ENCODE measurements at places on chromosomes 7 and 10.
A peak's percentile ranks its signal among the peaks of the same experiment; 100 is the strongest.

GRCh38 chr7:6637544-6638229 is 569 bp downstream of the ZNF316 start:
- peak; percentile 30 for DNase-seq

DNA sequence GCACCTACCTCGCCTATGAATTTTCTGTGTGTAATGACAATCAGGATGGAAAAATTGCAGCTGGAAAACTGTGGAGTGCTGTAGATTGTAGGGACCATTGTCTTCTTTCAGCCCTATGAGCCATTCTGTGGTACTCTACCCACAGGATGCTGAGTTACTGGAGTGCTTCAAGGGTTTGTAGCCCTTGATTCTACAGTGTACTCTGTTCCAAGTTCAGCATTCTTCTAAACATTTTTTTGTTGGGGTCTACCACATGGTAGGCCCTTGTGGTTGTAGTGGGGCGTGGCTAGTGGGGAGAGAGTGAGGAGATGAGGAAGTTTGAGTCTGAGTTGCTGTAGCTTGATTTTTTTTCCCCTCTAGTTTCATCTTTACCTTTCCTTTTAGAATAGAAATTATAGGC is 33.5 kb downstream of the REEP3 start:
- DNase-seq: no peak

GRCh38 chr10:77290528-77291155 is 347.0 kb downstream of the KCNMA1 start:
- no peak for DNase-seq

DNA sequence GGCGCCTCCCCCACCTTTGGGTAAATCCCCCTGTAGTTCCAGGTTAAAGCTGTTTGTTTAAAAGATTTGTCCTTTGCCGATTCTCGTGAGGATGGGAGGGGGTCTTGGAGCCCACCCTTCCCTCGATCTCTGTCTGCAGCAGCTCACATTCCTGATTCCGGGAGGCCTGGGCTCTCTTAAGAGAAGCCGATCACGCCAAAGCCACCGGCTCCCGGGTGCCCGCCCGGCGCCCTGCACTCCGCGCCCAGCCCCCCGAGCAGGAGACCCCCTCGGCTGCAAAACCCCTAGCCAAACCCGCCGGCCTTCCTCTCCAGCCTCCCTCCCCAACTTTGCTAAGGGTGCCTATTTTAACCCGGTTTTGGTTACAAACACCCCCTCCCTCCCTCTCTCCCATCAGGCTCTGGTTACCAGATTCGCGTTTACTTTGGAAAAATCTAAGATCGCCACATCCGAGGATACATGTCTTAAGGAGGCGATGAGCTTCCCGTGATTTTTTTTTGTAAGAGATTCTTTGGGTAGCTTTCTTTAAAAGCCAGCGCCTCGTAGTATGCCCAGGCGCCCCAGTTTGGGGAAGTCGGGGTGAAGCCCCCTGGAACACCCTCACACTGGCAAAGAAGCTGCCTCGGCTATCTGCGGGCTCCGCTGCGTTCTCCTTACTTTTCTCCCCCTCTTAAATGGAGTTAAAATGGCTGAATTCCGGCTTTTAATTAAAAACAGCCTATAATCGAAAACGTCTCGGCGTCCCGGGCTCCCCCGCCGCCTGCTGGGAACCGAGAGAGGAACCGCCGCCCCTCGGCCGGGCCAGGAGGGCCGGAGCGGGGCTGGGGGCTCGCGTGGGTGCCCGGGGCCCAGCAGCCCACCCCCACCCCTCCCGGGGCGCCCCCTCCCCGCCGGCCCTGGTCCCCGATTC is 983 bp downstream of the TNRC18 start:
- DNase-seq: peak; percentile 82

DNA sequence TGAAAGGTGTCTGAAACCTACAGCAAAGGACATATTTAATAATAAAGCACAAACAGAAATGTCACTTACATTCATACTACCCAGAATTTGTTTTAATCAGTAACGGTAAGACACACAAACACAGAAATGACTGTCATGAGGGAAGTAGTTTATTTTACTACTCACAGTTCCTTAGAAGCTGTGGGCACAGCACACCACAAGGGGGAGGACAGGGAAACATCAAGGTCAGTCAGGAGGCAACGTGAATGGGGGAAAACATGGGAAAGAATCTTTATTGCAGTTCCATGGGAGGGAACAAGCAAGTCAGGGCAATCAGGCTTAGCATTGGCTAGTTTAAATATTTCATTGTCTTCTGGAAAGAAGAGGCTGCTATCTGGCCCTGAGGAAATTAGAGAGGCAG is 123.8 kb upstream of the PDSS1 start:
- peak; percentile 11 for DNase-seq

GRCh38 chr10:98589691-98590090 is 143.0 kb upstream of the HPS1 start:
- DNase-seq: no peak

- no peak for DNase-seq
Observed at GRCh38 chr10:82981137-82981723, 1106.2 kb downstream of the NRG3 start.

DNA sequence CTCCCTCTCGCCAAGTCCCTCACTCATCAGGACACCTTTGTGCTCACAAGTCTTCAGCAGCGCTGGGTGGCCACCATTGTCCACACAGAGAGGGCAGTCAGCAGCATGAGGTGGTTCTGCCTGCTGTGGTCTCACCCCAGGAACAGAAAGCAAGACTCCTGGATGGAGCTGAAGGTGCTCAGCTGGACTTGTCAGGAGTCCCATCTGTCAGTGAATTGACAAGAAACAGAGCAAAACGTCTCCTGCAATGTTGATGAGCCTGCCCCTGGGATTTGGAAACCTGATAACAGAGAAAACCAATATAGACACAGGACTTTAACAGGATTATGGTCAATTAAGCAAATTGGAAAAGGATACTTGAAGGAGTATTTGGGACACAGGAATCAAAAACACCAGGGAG is 122.2 kb upstream of the PRSS58 start:
- DNase-seq: peak; percentile 7

DNA sequence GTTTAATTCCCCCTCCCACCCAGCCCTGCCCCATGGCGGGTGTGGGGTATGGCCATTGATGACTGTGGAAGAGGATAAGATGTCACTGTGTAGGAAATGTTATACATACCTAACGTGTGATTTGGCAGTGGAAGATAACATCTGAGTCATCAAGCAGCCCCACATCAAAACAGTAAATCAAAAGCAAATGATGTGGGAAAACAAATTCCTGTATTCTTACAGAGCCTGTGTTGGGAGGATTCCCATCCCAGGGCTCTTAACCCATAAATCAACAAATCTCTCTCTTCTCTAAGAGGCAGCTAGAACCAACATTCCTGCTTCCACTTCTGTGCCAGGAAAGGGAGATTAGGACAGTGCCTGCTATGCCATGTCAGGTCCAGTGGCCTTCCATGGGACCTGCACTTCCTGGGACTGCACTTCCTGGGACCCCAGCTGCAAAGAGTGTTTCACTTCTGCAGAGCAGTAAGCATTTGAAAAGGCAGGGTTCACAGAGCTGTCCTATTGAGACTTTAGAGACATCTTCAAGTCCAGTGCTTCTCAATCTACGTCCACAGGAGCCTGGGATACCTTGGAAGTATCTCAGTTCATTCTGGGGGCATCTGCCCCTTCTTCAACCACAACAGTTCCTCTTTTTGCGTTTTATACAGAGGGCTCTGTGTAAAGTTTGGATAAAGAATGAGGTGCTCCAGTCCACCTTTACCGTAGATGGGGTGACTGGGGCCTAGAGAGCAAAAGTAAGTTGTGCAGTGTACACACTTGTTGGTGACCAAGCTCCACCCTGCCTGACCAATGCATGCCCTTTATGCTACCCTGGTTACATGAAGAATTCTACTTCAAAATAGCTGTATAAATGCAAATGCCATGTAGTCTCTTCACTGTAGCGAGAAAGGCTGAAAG is 45.7 kb downstream of the ATXN7L1 start:
- DNase-seq: peak; percentile 75

DNA sequence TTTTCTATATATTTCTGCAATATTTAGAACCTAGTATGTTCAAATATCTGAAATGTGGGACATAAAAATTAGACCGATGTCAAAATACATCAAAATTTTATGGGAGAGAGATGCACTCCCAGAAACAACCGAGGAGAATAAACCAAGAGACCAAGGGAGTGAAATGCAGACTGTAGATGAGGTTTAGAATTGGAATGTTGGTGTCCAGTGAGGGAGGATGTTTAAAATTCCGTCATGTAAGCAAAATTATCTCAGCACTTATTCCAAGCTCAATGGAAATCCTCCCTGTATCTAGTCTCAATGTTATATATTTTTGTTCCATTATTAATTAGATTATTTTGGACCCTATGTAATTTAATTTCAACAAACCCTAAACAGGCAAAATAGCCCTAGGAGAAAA is 61.9 kb upstream of the MAGI2 start:
- no peak for DNase-seq

GRCh38 chr7:127114742-127115265 is 137.9 kb downstream of the GRM8 start:
- DNase-seq: no peak

DNA sequence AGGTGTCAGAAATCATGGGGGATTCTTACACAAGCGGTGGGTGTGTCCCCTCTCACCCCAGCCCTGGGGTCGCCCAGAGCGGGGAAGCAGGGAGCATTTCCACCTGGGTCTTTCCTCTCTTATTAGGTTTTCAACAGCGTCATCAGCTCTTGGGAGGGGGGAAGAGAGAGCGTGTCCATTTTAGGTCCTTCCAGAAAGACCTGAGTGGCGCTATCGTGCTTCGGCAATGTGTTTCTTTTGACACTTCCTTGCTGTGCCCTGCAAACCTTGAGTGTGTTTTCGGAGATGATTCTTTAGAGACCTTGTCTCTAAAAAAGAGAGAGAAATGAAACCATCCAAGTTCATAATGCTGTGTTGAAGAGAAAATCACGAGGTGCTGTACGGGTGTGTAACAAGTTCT is 86.9 kb upstream of the PITRM1 start:
- DNase-seq: no peak

GRCh38 chr10:7288060-7288690 is 122.7 kb downstream of the SFMBT2 start:
- no peak for DNase-seq

DNA sequence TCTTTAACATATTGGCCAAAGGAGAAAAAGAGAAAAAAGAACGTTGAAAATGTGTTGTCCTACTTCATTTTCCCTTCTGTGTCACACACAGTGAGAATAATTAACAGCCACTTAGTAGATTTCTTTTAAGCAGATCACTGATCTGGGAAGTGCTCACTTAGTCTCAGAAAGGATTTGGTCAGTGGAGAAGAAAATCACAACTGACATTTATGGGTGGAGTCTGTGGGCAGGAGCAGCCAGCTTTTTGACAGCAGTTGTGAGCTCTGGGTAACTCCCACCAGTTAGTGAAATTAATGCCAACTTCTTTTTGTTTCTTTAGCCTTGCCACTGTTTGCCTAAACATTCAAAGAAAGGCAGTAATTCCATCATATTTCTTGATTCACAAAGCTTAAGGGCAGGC is 49.7 kb downstream of the CDK14 start:
- peak; percentile 33 for DNase-seq

- DNase-seq: no peak
Observed at GRCh38 chr7:80312139-80312661, 177.6 kb downstream of the GNAI1 start.

GRCh38 chr7:64515781-64516180 is 47.1 kb downstream of the ZNF680 start:
- no peak for DNase-seq

DNA sequence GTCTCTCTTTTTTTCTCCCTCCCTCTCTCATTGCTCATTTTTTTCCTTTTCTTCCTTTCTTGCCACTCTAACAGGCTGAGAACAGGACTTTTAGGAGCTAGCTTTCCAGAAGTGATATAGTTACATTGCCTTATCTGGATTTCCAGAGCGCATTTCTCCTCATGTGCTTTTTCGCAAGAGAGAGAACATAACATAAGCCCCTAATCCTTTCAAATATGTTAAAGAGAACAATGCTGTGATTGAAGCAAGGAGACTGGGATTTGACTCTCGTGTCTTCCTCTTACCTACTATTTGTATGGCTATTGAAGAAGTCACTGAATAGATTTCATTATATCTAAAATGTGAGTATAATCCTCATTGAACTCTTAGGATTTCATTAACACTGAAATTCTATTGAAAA is 101.2 kb upstream of the PRPS1L1 start:
- no peak for DNase-seq

DNA sequence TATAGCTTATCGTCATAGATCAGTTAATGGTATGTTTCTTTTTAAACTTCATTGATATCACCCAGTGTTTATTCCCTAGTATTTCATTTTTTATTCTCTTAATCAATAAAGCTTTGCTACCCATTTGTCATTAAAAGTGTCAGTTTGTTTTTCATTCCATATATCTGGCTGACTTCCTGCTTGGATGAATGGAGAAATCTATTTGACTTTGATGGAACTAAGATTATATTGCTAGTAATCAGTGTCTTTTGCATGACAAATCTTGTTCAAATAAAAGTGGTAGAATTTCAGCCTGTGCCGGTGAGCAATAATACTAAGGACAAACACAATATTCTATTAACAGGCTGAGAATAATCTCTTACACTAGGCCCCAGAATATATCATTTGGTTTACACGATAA is 203.3 kb downstream of the SEC23IP start:
- DNase-seq: no peak

GRCh38 chr7:123148813-123149212 is 51.0 kb downstream of the SLC13A1 start:
- DNase-seq: peak; percentile 40

GRCh38 chr10:43215758-43216455 is 51.0 kb downstream of the RASGEF1A start:
- no peak for DNase-seq

- no peak for DNase-seq
Observed at GRCh38 chr10:43287056-43288007, 20.5 kb upstream of the RASGEF1A start.

GRCh38 chr7:91692800-91693199 is 187.7 kb downstream of the MTERF1 start:
- DNase-seq: no peak

- DNase-seq: no peak
Observed at GRCh38 chr10:79382491-79382941, 35.2 kb downstream of the PPIF start.

DNA sequence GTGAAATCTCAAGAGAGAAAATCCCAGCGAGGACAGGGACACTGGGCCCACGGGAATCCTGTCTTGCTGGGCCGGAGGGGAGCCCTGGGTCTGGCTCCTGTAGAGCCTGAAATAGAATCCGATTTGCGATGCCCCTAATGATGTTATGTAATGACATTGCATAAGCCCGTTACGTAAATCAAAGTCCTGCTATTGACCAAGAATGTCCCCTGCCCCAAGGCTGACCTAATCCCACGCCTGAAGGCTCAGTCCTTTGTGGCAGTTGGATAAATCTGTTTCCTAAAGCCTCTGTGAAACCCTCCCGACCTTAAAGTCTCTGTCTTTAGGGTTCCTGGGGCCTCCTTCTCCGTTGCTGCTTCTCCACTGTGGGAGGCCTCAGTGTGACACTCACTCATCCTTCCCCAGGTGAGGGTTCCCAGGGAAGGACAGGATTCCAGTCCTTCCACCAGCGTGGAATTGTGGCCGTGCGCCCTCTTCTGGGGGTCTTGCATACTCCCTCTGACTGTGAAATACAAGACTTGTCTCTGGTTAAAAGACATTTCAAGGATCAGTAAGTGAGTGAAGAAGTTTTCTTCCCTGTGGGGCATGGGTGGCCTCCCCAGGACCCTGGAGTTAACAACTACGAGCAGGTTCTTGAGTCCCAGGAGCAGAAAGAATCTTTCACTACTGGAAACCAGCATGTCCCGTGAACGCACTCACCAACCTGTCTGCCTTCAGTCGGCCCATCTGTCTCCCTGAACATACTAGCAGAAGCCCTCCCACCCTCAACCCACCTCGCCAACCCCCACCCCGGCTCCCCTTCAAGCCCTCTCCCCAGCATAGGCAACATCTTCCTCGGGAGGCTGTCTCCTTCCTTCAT is 19.8 kb downstream of the ZNF467 start:
- DNase-seq: peak; percentile 52
